ENCODE measurements at places on chromosomes 16 and 17.

- DNase-seq = no peak
These were observed 18.2 kb downstream of the CES5A start for GRCh38 chr16:55856950-55857349.

DNA sequence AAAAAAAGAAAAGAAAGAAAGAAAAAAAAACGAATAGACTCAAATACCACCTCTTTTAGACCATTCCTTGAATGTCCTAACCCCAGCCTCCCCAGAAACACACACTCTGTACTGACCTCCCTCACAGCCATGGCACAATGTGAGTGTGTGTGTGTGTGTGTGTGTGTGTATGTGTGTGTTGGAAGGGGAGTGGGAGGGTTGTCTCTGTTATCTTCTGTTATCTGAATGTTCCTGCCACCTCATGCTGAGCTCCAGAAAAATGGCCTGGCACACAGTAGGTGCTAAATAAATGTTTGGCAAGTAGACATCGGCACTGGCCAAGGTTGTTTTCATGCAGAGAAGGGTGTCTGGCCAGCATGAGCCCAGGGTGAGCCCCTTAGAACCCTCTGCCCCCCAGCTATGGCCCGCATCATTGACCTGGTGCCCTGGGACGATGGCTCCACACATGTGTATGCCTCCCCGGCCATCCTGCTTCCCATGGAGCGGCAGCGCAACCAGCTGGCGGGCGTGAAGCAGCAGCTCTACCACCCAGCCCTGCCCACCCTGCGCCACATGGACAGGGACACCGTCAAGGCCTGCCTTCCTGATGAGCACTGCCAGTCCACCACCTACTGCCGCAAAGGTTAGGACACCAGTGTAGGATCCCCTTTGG is 6.6 kb upstream of the CNGB1 start:
- no peak for DNase-seq

- DNase-seq = no peak
These were observed 71.9 kb downstream of the AXIN2 start for GRCh38 chr17:65489413-65490155.

GRCh38 chr17:75689441-75689873 is 22.3 kb downstream of the SAP30BP start:
- no peak for DNase-seq

DNA sequence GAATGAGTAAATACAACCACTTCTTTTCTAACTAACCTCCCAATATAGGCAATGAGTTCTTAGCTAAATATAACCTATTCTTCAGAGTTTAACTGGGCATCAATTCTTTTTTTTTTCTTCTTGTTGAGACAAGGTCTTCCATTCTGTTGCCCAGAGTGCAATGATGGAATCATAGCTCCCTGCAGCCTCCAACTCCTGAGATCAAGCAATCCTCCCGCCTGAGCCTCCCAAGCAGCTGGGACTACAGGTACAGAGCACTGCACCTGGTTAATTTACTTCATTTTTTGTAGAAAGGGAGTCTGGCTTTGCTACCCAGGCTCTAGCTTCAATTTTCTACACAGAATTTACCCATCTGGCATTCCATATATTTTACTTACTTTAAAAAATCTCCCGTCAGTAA is 1.1 kb downstream of the METTL16 start:
- DNase-seq = no peak

GRCh38 chr17:80212511-80212910 is 7.6 kb downstream of the SGSH start:
- DNase-seq = no peak

DNA sequence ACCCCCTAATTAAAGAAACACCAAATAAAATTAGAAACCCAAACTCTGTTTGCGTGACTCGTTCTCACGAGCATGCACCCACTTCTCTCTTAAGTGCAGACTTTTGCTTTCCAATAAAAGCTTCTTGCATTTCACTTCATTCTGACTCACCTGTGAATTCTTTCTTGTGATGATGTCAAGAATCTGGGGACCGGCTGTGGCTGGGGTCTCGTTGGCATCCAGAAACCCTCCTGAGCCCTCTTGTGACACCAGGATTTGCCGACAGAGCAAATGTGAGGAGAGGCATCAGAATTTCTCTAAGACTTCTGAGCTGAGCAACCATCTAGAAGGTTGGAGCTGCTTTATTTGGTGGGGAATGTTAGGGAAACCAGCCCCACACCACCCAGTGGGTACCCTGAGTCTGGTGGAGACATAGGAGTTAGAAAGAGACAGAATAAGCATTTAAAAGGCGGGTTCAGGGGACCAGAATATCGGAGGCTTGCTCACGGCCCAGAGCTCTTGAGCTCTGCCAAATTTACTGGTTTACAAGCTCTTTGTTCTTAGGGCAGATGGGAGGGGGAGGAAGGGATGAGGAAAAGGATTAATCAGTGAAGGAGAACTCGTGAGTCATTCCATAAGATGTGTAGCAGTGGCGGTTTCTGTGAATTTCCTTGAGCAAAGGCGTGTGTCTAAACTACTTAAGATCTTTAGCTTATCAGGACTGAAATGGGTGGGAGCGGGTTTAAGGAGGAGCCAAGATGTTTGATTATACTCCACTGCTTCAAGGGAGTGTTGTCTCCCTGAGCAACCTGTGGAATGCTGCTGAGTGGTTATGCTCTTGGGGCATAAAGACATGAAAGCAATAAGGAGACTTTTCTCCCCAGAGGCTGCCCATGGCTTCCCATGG is 24.2 kb upstream of the TMC5 start:
- no peak for DNase-seq

GRCh38 chr16:27599606-27600005 is 49.7 kb downstream of the KATNIP start:
- DNase-seq = no peak

DNA sequence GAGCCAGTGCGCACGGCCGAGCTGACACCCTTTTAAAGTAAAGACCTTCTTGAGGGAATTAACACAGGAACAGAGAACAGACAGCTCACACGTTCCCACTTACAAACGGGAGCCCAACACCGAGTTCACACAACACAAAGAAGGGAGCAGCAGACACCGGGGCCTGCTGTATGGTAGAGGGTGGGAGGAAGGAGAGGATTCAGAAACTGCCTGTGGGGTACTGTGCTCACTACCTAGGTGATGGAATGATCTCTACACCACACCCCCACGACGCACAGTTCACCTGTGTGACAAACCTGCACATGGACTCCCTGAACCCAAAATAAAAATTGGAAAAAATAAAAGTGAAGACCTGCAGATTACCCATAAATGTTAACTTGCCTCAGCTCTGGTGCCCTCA is 32.5 kb downstream of the TMC6 start:
- DNase-seq = no peak

- no peak for DNase-seq
These were observed 14.6 kb upstream of the HSBP1 start for GRCh38 chr16:83793179-83793578.

DNA sequence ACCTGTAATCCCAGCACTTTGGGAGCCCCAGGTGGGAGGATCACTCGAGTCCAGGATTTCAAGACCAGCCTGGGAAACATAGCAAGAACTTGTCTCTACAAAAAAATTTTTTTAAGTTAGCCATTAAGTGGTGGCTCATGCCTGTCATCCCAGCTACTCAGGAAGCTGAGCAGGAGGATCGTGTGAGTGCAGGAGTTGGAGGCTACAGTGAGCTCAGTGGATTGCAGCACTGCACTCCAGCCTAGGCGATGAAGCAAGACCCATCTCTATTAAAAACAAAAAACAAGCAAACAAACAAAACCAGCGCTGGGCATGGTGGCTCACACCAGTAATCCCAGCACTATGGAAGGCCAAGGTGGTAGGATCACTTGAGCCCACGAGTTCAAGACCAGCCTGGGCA is 38.0 kb downstream of the HEATR3 start:
- no peak for DNase-seq

GRCh38 chr17:45267436-45268055 is 5.7 kb upstream of the SPATA32 start:
- no peak for DNase-seq

GRCh38 chr16:66911801-66912200 is 6.9 kb downstream of the CDH16 start:
- no peak for DNase-seq

DNA sequence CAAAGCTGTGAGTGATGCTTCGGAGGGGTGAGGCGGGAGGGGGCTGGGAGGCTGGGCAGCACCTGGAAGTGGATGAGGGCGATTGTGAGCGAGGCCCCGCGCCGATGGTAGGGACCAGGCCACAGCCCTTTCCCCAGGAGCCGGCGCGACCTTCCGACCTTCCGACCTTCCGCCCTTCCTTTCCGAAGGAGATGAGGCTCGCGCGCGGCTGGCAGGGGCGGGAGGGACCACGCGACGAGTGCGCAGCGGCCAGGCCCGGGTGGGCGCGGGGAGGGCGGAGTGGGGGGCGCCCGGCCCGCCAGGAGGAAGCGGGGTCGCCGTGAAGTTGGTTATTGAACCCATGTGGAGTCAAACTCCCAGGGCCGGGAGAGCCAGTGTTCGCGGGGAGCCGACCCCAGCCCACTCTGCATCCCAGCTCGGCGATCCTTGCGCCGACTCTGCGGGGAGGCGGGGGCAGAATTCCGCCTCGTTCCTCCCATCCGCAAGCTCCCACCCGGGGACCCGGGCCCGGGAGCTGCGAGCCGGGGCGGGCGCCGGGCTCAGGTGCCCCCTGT is 56.6 kb downstream of the RAP1GAP2 start:
- DNase-seq = no peak

GRCh38 chr16:77745972-77746371 is 23.7 kb downstream of the NUDT7 start:
- DNase-seq = no peak

GRCh38 chr16:87721622-87722585 is 43.9 kb downstream of the KLHDC4 start:
- no peak for DNase-seq

- no peak for DNase-seq
These were observed 28.8 kb downstream of the UNC13D start for GRCh38 chr17:75815399-75815798.

Measured in stimulated activated CD4-positive, alpha-beta T cell treated with anti-CD3 and anti-CD28 coated beads, Interleukin-1b, Interleukin-23, amount 100 ng/mL, for 1 hour (primary cell).